ENCODE measurements at places on chromosomes 2 and 18.

- no peak for DNase-seq
These were observed 23.9 kb upstream of the CEP68 start for GRCh38 chr2:65032019-65032975.

DNA sequence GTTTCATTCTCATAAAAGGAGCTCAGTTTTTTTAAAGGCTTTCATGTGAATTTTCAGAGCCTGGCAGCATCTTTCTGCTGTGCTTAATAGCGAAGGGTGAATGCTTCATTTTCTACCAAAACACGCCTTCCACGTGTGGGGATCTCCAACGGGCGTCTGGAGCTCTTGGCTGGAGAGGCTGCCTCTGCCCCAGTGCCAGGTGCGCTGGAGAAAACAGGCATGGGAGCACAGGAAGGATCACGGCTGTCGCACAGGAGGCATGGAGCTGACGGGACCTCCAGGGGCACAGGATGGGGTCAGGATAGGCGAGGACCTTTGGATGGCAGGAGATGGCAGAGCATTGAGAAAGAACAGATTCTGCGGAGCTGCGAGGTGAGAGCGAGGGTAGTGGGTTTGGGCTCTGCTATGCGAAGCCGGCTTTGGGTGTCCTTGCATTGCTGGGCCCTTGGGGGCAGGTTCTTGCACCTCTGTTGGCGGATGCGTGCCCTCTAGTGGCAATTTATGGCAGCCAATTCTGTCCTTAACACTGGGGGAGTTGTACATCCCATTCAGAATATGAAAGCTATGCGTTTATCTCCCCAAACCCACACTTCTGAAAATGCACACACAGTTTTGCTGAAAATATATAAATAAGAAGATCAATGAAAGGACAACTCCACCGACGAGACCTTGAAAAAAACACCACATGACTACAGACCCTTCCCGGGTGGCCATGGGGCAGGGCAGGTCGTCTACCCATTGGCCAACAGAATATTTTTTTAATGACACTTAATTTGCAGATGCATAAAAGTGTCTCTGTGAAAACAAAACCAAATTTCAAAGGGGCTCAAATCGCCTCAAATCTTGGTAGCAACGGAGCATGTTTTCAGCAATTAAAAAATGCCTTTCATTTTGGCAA, 90.4 kb upstream of the SLC35G4 start:
- DNase-seq, result peak; percentile 80

- no peak for DNase-seq
These were observed 481.7 kb downstream of the TGIF1 start for GRCh38 chr18:3931542-3932112.

DNA sequence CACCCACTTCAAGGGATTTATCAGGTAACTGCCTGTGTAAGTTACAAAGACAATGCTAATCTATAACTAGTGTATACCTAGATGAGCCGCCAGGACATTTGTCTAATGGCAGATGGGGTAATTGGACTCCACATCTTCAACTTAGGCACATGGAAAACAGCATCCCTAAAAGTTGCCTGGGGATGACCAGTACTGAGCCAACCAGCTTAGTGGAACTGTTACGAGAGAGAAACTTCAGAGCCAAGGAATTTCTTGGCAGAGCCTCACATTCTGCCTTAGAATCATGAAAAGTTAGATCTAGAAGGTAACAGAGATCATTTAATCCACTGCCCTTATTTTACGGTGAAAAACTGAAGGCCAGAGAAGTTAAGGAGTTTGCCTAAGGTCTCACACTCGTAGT, 15.5 kb upstream of the CLASP1 start:
- DNase-seq, result no peak

- no peak for DNase-seq
These were observed 40.9 kb upstream of the ALKAL2 start for GRCh38 chr2:328761-329160.

DNA sequence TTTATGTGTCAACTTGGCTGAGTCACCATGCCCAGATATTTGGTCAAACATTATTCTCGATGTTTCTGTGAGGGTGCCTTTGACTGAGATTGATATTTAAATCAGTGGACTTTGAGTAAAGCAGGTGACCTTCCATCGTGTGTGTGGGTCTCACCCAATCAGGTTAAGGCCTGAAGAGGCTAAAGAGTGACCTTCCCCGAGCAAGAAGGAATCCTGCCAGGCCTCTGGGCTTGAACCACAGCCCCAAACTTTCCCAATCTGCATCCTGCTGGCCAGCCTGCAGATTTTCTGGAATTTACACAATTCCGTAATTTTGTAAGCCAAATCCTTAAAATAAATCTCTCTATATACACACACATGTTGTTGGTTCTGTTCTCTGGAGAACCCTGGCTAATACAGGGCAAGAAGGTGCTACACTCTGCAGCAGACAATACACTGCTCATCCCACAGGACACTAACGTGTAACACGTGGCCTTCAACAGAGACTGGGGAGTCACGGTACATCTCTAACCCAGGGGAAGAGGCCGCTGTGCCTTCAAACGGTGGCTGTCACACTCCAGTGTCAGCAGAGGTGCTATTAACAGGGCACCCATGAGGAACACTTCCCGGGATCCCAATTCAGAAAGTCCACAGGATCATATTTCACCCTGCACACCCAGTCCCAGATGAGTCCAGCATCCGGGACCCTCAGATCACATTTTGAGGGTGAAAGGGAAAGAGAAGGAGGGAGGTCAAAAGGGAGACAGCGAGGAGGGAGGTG, 113.1 kb upstream of the ID2 start:
- DNase-seq, result no peak

GRCh38 chr18:79749251-79750191, 48.2 kb upstream of the KCNG2 start:
- DNase-seq, result no peak

- DNase-seq, result no peak
These were observed 19.6 kb upstream of the IL1R1 start for GRCh38 chr2:102122909-102123308.

DNA sequence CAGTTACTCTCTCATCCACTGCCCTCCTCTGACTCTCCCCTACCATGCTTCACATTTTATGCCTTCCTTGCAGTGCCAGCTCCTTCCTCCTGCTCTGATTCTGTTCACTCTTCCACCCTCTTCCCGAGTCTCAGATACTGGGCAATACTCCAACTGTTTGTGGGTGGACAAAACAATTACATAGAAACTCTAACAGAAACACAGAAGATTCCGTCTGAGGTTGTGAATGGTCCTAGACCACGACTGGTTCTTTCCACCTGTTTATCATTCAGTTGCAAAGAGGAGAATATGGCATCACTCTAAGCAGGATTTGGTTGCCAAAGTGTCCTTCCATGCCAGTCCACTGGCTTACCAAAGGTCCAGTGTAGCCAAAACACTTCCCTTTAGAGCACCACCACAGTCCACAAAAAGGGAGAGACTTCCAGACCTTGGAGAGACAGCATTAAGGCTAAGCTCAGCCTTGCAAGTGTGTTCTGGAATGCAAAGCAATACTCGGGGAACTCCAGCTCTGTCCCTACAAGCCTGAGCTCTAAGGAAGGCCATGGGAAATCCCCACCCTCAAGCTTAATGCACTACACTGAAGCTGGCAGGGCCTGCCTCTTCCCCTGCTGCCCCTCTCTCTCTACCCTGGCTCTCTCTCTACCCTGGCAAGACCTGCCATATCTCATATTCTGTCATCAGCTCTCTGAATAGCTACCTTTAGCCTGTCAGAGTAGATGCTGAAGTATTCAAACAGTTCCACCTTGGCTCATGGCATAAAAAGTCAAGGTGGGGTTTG, 33.6 kb upstream of the RND3 start:
- no peak for DNase-seq

- no peak for DNase-seq
These were observed 98.6 kb downstream of the HNRNPLL start for GRCh38 chr2:38504169-38504568.

DNA sequence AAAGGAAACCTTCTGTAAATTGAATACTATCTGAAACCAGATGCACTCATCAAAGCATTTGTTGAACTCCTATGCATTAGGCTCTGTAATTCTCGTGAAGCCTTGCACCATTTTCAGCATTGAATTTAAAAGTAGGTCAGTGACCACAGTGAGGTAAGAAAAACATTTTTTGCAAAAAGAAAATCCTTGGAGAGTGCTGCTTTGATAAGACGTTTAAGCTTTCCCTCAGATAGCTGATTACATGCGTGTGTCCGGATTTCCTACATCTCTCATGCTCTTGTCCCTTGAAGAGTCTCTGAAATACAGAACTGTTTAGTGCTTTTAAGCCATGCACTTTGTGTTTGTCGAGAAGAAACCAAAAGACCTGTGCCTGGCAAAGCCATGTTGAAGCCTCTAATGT, 113.6 kb downstream of the FMNL2 start:
- no peak for DNase-seq

DNA sequence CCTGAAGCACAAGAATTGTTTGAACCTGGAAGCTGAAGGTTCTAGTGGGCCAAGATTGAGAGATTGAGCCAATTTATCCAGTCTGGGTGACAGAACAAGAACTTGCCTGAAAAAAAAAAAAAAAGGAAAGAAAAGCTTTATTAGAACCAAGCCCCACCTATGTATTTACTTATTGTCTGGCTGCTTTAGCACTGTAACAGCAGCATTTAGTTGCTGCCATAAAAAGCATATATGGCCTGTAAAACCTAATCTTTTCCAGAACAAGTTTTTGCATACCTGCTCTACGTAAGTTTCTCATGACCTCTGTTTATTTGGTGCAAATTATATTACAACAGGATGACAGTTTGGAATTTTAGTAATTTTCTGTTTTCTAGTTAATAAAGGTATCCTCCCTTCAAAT, 1565.6 kb upstream of the LRRTM1 start:
- DNase-seq, result no peak

GRCh38 chr18:50509012-50509411, 50.9 kb upstream of the MAPK4 start:
- no peak for DNase-seq

- DNase-seq, result peak; percentile 14
These were observed 139.6 kb upstream of the NETO1 start for GRCh38 chr18:73007195-73007914.

- no peak for DNase-seq
These were observed 619 bp downstream of the GALM start for GRCh38 chr2:38666556-38666910.

DNA sequence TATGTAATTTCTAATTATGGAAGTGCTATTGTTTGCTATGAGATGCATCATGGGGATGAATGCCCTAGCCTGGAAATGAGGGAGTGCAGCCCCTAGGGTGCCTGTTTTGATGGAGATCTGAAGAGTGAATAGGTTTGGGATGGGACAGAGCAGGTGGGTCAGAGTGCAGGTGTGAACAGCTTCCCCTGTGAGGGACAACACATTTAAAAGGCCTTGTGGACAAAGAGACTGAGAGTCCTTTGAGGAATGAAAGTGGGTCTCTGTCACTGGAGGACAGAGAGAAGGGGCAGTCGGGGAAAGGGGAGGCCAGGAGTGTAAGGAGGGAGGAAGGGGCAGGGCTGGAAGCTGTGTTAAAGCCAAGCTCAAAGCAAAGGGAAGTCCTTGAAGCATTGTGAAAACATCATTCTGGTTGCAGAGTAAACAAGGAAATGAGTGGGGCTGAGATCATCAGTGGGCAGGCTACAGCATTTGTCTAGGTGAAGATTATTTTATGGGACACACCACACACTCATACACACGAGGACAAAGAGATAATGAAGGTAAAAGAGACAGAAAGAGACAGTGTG, 877.6 kb downstream of the SLC4A3 start:
- no peak for DNase-seq

GRCh38 chr2:70934981-70935380, 719 bp upstream of the ATP6V1B1 start:
- DNase-seq, result no peak

GRCh38 chr2:134295441-134295840, 41.6 kb downstream of the MGAT5 start:
- DNase-seq, result no peak

DNA sequence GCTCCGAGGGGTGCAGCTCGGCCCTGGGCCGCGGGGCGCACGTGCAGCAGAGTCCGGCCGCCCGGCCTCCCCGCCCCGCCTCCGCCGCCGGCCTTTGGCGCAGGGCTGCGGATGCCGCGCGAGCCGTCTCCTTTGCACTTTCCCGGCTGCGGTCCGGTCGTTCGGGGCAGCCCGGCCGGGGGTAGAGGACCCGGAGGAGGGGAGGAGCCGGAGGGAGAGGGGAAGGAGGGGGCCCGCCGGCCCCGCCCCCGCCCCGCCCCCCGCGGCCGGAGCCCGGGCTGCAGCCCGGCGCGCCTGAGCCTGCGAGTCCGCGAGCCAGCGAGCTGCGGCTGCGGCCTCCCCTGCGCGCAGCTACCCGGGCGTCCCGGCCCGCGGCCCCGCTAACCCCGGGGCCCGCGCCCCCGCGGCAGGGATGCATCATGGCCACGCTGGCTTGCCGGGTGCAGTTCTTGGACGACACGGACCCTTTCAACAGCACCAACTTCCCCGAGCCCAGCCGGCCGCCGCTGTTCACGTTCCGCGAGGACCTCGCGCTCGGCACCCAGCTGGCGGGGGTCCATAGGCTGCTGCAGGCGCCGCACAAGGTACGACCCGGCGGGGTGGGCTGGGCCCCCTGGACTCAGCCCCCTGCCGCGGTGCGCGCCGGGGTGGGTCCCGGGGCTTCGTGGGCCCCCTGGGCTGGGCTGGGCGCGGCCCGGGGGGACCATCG, at the start of gene FHOD3:
Gene FHOD3, plus strand, starts transcription at position 297 of the 709 bp plus-strand sequence. Its CDS starts 123 bp downstream, at position 420.
- peak; percentile 86 for DNase-seq

GRCh38 chr18:48330016-48330991, 78.9 kb downstream of the ZBTB7C start:
- DNase-seq, result no peak

GRCh38 chr2:206084439-206084869, 1.5 kb downstream of the INO80D start:
- no peak for DNase-seq

DNA sequence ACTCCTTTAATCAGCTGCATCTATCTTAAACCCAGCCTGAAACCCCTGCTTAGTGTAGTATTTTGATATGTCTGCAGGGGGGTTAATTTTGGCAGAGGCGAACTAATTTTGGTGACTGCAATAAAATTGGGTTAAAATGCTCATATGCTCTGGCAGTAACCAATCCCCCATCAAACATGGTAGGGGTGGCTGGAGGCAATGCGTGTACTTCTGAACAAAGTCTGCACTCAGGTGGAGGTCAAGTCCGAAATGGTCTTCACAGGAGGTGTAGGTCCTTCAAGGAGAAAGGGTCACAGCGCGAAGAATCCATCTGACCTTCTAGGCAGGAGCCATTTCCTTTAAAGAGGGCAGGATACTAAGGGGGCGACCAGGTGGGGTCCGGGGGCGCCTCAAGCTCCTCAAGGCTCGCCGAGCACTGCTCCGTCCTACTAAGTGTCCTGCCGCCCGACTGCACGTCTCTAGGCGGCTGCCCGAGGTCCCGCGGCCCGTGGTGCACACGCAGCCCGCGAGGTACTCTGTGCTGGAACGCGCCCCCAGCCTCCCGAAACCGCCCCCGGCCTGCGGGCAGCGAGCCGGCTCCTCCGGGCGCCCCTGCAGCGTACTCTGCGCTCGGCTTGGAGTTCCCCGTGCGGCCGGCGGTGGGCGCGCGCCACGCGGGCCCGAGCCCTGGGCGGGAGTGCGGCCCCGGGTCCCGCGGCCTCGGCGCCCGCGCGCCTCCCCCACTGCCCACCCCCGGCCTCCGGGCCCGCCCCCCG, 1.7 kb upstream of the LDLRAD4 start:
- DNase-seq, result peak; percentile 77
